ENCODE measurements at places on chromosomes 13 and 19. TPM values are rescaled to one million over a fixed set of nuclear protein-coding genes. Genes with fewer than 3 reads are reported as not detected.

Gene KLF1
- 0.61 TPM for total RNA-seq

Gene ELL
- total RNA-seq: 41.8 TPM

- no peak for ATAC-seq
Observed at GRCh38 chr13:95948656-95949055, 104.5 kb downstream of the UGGT2 start.

- no peak for ATAC-seq
Observed at GRCh38 chr19:51799034-51799773, 4.2 kb downstream of the FPR3 start.

Gene CLEC17A
- total RNA-seq: 0.78 TPM

Gene MYO1F
- total RNA-seq: 134 TPM

DNA sequence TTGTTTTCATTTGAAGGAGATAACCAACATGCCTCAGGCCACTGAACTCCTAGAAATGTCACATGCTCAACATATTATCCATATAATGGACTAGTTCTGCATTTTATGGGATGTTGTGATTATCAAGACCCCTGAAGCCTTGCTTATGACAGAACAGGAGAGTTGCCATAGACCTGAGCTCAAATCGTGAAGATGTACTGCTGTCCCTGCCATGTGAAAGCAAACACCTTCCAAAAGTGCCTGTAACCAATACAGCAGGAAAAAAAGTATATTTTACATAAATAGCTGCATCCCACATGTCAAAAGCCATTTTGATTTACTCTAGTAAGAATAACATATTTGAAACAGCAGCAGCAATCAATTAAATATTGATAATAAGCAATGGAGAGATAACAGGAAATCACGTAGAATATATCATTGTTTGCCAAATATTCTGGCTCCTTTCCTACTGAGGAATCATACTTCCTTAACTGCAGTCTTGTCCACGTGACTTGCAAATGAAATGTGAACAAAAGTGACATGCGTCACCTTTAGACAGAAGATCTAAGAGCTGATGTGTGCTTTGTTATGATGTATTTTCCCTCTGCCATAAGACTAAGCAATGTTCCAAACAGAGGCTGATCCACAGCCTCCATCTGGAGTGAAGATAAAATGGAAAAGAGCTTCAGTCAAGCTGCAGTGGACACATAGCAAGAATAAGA lies 33.5 kb downstream of the SLC25A30 start:
- ATAC-seq: no peak

- ATAC-seq: no peak
Observed at GRCh38 chr19:36215276-36216123, 594 bp downstream of the ZNF146 start.

DNA sequence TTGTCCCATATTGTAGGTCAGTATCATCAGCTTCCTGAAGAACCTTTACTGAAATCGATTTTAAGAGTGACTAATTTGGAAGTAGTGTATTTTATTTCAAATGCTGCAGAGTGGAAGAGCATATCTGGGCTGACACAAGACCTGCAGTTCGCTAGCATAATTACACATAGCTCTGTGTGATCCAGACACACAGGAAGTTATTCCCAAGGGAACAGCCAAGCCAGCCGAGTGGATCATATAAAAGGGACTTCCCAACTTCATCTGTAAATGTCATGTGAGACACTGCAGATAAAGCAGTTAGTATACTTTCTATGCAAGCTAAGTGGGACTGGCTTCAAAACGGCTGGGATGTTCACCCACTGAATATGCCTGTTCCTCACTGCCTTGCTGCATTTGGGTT lies 760.4 kb downstream of the SLITRK1 start:
- ATAC-seq: no peak

- peak; percentile 93 for ATAC-seq
Observed at GRCh38 chr19:36418287-36419001, at the start of gene ZFP82. TSS of gene ZFP82 (minus strand) at chr19:36418644. CDS start at chr19:36409789, 8,855 bp downstream.

GRCh38 chr19:3080286-3080685 lies 13.9 kb upstream of the GNA11 start:
- ATAC-seq: no peak

DNA sequence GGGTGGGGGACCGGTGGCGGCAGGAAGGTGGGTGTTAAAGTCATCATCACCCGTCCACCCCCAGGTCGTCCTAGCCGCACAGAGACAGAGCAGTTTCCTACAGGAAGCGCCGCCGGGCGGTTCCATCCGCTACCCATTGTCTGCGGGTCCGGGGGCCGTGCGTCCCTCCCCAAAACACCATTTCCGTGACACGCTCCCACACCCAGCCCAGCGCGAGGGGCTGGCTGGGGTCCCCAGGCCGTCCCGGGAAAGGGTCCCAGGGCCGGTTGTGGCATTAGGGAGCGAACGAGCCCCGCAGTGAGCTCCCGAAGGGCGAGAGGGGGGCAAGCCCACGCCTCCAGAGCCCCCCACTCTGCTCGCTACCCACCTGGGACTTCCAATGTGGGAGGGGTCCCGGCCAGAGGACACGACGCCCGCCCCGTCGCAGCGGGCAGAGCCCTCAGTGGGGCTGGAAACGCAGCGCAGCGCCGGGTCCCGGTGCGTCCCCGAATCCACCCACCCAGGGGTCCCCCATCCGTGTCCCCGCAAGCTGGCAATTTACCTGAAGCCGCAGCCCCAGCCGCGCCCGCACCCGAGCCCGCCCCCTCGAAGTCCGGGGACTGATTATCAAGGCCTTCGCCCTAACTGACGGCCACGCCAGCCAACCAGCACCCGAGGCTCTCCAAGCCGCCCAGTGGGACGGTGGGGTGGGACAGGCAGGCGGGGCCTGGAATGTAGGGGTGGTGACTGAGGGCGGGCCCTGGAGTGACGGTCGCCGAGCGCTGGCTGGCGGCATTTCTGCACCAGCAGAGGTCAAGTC lies at the start of gene KANK3:
Gene KANK3 (minus strand): TSS at position 579 of the 799 bp plus-strand sequence. CDS start 5,434 bp downstream, outside the sequence.
- ATAC-seq: peak; percentile 100

Gene ERFL
- 0.89 TPM for total RNA-seq

- ATAC-seq: no peak
Observed at GRCh38 chr13:80989747-80990146, 648.8 kb upstream of the SPRY2 start.

Gene CGB2
- total RNA-seq: not detected

GRCh38 chr13:99225078-99225477 lies 24.4 kb downstream of the UBAC2 start:
- no peak for ATAC-seq

DNA sequence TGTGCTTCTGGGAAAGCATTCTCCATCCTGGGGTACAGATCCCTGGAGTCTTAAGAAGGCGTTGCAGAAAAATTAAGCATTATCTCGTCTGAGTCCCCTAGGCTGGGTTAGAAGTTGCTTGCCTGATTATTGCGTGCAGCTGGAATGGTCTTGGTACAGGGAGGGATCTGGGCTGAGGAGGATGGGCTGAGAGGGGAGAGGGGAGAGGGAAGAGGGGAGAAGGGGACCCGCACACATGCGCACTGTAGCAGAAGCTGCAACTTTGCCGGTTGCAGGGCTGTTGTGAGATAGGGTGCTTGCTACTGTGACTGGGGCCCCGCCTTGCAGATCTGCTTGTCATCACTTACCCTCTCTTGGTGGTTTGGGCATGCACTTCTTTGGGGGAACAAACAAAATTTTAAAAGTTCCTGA lies 316.8 kb downstream of the DLEU7 start:
- ATAC-seq: no peak

Gene ONECUT3
- total RNA-seq: not detected

Gene C1QTNF9B
- total RNA-seq: not detected

GRCh38 chr13:47256618-47257017 lies 359.8 kb upstream of the HTR2A start:
- ATAC-seq: no peak

GRCh38 chr19:5247957-5248705 lies 92.5 kb downstream of the PTPRS start:
- no peak for ATAC-seq

- ATAC-seq: no peak
Observed at GRCh38 chr19:40178756-40179155, 12.5 kb upstream of the MAP3K10 start.

- peak; percentile 31 for ATAC-seq
Observed at GRCh38 chr19:13152356-13152973, 2.3 kb downstream of the IER2 start.

- ATAC-seq: peak; percentile 8
Observed at GRCh38 chr19:40191836-40192646, 815 bp downstream of the MAP3K10 start.

GRCh38 chr19:44882063-44882462 lies 9.0 kb upstream of the TOMM40 start:
- no peak for ATAC-seq

DNA sequence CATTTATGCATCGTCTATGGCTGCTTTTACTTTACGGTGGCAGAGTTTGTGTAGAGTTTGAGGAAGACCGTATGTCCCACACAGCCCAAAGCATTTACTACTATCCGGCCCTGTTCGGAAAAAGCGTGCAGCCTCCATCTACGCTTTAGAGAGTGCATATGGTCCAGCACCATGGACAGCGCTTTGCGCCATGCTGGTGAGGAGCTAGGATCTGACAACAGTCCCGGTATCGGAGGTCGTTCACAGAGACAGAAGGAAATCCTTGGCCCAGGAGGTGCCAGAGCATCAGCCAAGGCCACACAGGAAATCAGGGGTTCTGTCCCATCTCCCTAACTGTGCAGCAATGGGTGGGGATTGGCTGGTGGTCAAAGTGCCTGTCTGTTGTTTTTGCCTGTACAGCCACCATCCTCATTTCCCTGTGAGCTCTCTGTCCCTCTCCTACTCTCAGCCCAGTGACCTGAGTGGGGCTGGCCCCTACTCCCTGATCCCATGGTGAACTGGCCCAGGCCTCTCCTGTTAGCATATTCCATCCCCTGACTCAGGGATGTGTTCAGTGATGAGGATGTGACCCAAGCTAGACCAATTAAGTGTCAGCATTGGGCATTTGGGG lies 16.2 kb upstream of the PRODH2 start:
- ATAC-seq: peak; percentile 39

GRCh38 chr13:82356667-82357410 lies 1525.4 kb downstream of the SLITRK1 start:
- ATAC-seq: no peak
